Activated CD8-positive, alpha-beta memory T cell treated with anti-CD3 and anti-CD28 coated beads for 1 hour (primary cell): ENCODE measurements at places on chromosomes 4 and X.

DNA sequence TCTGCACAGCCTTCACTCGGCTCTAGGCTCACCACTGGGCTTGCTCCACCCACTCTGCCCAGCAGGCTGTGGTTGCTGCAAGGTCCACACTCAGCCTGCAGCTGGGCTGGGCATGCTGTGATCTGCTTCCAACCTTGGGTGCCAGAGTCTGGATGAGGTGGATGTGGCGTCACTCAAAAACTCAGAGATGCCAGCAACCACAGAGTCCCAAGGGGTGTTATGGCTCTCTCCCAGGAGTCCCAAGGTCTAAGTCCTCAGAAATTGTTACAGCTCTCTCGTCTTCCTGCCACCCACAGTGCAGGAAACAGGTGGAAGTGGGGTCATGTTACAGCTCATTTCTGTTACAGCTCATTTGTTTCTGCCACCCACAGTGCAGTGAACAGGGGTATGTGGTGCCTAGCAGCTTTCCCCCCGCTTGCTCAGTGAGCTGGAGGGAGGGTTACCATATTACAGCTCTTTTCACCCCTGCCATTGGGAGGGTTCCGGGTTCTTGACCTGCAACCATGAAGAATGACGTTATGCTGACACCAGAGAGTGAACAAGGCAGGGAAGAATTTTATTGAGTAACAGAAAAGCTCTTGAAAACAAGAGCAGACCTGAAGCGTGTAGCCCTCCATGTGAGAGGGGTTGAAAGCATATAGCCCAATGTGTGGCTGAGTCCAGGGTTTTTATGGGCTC lies 893.9 kb downstream of the PCDH7 start:
- DNase-seq, result no peak

DNA sequence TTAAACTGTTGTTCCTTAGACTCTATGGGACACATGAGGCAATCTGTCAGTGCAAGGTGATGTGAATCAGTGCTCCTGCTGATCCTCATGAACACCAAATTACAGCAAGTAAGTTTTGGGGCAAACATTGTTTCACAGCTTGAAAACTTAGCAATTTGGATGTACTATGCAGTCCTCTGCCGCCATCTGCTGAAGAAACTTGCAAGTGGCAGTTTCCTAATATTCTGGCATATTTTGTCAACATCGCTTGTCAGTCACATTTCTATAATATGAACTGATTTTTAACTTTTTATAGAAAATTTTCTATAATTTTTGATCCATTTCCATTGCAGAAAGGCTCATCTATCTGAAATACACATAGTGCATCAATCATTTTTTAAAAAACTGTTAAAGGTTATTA lies 56.3 kb downstream of the ZAR1 start:
- DNase-seq, result no peak

DNA sequence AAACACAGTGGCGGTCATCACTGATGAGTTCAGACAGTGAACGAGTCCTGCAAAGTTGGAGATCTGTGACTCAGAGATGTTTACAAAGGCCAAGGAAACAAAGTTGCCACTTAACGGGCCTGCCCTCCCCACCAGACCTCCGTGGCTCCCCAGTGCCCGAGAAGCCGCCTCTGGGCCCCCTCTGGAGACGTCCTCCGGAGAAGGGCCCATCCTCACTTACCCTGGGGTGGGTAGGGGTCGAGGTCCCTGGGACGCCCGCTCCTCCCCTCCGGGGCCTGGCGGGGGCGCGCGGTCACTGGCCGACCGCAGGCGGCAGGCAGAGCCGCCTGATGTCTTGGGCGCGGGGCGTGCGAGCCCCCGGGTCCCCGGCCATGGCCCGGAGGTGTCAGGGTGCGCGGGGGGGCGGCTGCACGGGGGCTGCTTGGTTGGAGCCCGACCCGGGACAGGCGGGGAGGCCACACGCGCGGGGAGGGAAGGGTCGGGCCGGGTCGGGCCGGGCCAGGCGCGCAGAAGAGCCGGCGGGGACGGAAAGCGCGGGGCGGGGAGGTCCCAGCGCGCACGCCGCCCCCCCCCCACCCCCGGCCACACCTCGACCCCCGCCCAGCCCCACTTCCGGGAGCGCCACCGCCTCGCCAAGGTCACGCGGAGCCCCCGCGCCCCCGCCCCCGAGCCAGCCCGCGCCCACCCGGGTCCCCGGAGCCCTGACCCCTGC lies 529 bp downstream of the DHRSX start:
- DNase-seq, result peak; percentile 11

DNA sequence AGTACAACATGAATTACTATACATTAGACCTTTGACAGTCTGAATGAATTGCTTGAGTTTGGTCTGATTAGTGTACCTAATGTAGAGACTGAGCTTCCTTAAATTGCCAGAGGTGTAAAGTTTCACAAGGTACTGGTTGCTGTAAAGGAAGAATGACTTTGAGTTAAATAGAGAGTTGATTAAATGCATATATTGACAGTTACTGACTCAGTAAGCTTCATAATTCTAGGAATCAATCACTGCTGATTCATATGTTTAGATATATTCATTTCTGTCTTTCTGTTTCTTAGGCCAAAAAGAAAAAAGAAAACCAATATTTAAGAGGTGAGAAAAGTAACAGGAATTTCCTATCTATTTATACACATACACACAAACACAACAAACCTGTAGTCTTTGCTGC lies 16.2 kb upstream of the ART3 start:
- no peak for DNase-seq

- no peak for DNase-seq
Observed at GRCh38 chr4:41095973-41096372, 118.4 kb downstream of the APBB2 start.

DNA sequence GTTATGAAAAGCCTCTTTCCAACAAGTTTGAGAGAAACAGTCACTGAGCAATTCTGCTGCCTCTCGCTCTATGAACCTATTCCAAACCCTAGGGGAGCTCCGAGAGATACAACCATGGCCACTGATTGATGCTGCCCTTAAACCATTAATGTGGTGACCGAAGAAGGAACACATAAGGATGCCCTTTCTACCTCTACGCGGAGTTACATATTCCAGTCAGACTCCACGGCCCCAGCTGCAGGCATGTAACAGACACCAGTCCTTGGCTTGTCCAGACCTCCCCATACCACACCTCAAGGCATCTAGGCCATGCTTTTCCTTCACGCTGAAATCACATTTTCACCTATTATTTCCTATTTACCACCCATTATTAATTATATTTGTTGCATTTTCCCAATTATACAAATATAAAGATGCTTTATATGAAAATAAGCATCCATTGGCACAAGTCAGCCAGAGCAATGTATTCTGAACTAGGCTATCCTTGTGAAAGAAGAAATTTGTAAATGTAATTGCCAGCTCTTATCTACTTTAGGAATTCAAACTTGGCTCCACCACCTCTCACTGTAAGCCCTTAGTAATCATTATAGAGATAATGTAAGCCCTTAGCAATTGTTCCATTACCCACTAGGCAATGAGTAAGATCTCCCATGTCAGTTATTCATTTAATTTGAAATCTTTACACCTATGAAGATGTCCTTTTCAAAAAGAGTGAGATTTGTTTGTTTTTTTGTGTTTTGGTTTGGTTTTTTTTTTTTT lies 338.4 kb downstream of the NR3C2 start:
- DNase-seq, result no peak

- DNase-seq, result no peak
Observed at GRCh38 chrX:13658602-13659001, 5.7 kb downstream of the TCEANC start.

- no peak for DNase-seq
Observed at GRCh38 chr4:6887591-6888371, 21.8 kb upstream of the TBC1D14 start.

- DNase-seq, result no peak
Observed at GRCh38 chrX:149512225-149512885, 7.2 kb upstream of the IDS start.

- DNase-seq, result no peak
Observed at GRCh38 chr4:80265571-80266252, 752 bp upstream of the FGF5 start.

- DNase-seq, result no peak
Observed at GRCh38 chrX:136597356-136597755, 50.6 kb upstream of the CD40LG start.

GRCh38 chr4:47553329-47554125 lies 68.5 kb downstream of the ATP10D start:
- no peak for DNase-seq

DNA sequence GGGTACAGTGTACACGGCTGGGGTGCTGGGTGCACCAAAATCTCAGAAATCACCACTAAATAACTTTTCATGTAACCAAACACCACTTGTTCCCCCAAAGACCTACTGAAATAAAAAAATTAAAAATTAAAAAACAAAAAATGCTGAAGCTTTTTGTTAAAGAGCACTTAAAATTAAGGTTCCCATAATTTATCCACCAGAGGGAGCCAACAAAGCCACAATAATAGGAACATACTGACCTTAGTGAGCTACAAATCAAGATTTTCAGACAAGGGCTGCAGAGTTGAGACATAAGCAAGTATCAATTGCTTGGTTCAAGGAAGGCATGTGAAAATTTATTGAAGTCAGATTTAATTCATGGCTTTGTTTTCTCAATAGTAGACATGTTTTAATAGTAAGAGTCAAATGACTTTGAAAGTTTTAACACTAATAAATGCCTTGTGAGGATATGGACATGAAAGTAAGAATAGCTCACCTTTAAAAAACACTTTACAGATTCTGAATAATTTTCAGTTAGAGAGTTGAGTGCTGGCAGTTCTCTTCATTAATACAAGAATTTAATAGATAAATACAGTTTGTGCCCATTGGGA lies 43.0 kb upstream of the SCOC start:
- DNase-seq, result no peak

GRCh38 chrX:14616836-14617235 lies 87.5 kb downstream of the GLRA2 start:
- no peak for DNase-seq

DNA sequence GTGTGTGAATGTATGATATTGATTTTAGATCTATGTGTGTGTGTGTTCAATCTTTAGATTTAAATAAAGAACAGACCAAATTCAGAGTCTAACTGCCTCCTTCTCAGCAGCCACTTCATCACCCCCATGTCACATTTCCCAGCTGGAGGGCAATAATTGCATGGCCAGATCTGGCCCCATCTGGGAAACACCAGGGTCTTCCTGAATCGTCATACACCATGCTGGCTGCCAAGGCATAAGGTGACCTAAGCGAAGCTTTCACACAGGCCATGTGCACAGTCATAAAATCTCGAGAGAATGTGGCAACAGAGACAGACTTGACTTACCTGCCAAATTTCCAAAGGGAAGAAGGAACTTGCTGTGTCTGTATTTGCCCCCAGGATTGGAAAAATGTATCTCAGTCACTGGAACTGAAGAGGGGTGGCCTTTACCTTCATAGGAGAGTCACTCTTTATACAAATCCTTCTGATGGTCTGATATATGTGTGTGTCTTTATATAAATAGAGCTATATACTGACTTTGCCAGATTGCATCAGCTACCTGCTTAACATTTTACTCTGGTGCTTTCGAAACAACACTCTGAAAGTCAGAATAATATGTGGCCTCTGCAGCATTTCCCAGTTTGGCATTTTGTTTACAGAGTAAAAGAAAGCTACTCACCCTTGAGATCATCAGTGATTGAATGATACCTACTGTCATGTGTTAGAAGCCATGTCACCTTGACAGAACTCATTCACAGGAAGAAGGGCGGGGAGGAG lies at the start of gene PLAC1:
TSS of gene PLAC1 (minus strand) at position 470 of the 758 bp plus-strand sequence. CDS start 91,789 bp downstream, outside the sequence.
- no peak for DNase-seq

DNA sequence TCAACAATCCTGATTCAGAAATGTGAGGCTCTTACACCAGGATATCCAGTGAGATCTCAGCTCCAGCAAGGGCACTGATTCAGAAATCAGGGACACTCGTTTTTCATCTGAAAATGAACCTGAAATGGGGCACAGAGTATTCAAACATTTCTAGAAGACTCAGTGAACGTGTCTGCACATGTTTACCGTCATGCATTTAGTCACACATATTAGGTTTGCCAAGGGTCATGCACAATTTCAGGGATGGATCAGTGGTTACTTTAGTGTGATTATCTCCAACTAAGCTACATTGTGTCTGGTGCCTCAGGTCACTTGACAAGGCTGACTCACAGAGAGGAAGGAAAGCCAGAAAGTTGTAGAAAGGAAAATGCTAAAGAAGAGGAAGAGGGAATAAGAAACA lies 33.6 kb upstream of the SPANXN2 start:
- no peak for DNase-seq

- no peak for DNase-seq
Observed at GRCh38 chrX:29941287-29941686, 274.1 kb upstream of the MAGEB2 start.

- DNase-seq, result no peak
Observed at GRCh38 chr4:108270466-108271450, 102.0 kb upstream of the LEF1 start.

- DNase-seq, result no peak
Observed at GRCh38 chr4:57318703-57319102, 208.5 kb upstream of the IGFBP7 start.

DNA sequence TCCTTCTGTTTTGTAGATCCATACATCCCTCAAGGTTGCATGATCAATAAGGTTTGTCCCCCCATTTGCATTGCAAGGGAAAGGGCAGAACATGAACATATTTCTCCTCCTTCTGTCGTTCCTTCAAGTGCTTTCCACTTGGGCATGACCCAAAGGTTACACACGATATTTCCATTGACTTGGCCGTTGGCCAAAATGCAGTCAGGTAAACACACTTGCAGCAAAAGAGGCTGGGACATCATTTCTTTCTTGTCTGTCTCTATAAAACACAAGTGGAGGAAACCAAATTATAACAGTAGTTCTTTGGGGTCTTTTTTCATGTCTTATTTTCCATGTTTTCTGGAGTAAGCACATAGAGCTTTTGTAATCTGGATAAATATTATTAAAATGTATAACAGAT lies 156.1 kb downstream of the FRAS1 start:
- DNase-seq, result no peak

GRCh38 chrX:132665676-132666075 lies 176.8 kb upstream of the MBNL3 start:
- DNase-seq, result no peak

DNA sequence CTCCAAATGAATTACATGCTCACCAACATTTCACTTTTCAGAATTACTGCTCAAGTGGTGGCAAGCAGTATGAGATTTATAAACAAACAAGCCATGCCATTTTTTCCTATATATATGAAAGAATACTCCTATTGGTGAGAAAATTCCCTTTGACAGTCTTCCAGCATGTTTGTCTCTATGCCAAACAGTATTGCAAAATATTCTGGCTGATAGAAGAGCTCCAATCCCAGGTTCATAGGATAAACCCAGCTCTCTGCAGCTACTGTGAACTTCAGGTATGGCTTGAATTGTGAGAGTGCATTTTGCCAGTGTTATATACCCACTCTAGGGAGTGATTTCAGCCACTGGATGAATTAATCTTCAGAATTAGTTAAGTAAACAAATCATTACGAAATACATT lies 108.8 kb downstream of the MAGEC2 start:
- no peak for DNase-seq

DNA sequence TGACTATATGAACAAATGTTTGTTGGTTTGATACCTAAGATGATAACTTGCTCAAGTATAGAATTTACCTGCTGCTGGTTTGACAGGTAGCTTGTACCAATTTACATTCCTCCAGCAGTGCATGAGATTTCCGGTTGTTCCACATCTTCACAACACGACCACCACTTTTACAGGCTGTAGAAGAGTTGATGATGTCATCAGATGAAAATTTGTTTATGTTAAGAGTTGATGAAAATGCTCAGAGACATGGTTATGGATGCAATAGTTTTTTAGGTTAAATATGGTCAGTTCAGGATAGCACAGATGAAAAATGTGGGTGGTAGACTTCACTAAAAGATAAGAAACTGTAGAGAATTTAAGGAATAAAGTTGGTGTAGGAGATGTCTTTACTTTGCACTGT lies 468.3 kb downstream of the PCDH18 start:
- DNase-seq, result no peak
